ENCODE measurements at places on chromosomes 3 and 15.

GRCh38 chr3:1439395-1439794 is 346.6 kb downstream of the CNTN6 start:
- no peak for DNase-seq

DNA sequence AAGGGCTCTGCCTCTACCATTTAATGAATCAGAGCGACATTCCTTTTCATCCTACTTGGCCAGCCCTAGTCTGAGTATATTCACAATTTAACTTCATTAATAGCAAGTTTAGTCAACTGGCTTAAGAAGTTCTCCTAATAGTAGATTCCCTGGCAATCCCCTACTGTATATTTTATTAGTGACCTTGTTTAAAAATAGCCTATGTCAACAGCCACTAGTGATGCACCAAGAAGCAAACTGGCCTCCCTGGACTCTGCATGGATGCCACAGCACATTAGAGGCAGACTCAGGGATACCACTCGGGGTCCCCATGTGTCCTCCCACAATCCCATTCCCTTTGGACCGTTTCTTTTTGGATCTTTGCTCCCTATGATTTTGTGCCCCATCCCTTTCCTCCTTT is 83.6 kb downstream of the THSD4 start:
- DNase-seq = no peak

GRCh38 chr15:36344887-36345286 is 234.5 kb upstream of the CDIN1 start:
- no peak for DNase-seq

DNA sequence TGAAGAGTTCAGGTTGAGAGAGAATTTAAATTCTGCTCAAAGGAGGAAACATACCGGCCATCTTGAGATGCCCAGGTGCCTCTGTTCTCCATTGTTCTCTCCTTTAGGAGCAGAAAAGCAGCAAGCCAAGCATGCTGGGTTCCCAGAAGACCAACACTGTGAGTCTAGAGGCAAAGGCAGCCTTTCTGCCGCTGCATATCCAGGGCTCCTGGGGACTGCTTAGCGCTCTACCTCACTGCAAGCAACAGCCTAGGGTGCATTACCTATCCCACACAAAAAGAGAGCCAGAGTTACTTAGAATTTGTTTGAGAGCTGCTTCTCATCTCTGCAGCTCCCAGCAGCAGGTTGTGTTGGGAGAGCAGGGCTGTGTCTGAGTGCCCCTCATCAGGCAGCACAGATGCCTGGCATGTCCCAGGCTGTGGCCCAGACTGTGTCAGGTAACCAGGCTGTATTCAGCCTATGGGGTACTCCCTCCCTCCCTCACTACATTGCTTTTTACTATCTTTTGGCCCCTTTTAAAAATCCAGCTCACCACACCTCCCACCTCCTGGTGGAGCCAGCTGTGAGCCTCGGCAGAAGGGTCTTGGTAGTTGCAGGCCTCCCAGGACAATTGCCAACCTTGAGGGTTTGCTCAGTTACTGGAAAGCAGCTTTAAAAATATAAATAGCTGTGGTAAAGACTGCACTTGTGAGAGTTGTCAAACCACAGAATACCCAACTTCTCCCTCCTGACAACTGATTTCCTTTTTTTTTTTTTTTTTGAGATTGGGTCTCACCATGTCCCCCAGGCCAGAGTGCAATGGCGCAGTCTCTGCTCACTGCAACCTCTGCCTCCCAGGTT is 30.2 kb downstream of the BCL2L10 start:
- DNase-seq = peak; percentile 30

DNA sequence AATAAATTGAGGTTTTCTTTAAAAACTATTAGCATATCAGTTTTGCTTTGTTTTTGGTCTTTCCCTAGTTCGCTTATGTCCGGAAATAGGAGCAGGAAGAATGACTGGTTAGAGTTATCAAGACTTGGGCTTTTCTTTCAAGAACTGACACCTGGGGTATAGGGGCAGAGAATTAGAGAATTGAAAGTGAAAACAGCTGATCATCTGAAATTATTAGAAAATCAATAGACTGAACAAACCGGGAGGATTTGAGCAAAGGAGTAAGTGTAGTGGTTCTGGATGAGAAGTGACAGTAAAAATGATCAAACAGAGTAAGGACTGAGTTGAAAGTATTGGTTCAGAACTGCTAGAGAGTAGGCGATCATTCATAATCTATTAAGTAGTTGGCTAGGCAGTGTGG is 6.0 kb downstream of the MINDY2 start:
- DNase-seq = peak; percentile 21

DNA sequence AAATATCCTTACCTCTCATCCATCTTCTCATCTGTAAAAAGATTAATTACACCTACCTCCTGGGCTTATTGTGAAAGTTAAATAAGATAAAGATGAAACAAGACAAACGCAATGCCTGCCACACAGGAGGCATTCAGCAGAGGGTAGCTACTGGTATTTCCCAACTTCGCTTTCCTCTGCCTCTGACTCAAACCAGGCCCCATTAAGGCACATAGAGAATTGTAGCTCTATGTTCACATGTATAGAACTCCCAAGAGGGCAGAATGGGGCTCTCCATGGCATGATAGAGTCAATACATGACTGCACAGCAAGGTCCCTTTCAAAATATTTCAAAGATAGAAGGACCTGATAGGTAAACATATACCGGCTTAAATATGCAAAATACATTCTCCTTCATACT is 1.4 kb downstream of the LYSMD2 start:
- peak; percentile 37 for DNase-seq

DNA sequence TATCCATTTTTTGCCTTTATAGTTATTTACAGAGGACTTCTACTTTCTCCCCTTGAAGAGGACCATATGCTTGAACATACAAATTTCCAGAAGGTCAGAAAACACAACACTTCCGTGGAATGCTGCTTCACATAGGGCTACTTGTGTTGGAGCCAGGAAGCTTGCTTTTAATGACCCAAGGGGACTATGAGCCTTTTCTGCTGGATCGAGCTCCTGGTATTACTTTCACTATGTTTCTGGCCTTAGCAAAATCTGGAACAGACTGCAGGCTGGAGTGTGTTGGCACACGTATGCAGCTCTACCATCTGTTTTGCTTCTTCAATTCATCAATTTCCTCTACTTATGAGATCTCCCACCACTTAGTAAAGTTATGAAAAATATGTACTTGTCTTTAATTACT is 69.3 kb upstream of the CBLB start:
- no peak for DNase-seq

DNA sequence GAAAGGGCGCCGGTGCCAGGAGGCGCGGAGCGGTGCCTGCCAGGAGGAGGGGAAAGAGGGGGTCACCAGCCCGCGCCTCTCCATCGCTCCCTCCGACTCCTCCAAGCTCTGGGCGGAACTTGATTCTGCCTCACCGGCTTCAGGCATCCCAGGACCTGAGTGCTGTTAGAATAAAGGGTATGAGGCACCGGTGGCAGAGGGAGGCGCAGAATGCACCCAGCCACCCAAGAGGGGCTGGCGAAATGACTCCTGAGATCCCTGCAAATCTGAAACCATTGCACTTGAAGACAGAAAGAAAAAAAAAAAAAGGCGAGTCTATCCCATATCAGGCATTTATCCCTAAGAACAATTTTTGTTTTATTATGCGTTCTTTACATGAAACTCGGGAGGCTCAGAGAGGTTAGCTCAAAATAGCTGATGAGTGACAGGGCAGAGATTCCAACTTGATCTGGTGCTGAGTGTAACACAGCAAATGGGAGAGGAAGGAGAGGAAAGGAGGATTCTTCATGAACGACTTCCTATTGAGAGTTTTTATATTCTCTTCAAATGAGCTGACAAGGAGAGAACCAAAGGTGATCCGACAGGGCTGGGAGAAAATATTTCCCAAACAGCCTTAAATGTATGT is 157.0 kb upstream of the FRMD4B start:
- DNase-seq = no peak

DNA sequence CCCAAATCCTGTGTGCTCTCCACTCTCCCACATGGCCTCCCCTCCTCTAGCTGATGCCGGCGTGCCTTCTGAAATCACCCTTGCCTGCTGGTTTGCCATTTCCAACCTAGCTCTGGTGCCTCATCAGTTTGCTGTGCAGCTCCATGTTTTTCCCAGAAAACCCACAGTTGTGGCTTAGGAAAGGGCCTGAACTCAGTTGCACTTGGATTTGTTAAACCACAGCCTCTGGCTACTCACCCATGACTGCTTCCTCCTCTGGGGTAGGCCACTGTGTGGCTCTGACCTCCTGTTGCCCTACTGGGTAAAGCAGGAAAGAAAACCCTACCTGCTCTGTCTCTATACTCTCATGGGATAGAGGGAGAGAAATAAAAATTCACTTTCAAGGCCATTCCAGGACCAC is 97.3 kb downstream of the DAPK2 start:
- DNase-seq = no peak

DNA sequence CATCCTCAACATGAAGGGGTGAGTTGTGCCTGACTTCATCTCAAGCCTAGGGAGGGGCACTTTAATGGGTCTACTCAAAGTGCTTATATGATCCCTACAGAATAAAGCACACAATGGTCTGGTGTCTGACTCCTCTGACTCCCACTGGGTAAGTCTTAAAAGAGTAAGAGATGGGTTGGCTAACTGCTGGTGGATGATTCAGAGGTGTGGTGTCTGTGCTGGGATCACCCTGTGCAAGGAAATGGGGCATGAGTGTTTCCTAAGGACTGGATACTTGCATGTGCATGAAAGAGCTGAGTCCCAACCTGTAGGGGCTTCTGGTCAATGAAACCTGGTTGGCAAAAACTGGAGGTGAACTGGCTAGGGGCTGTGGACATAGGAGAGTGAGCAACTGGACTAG is 158.8 kb downstream of the IL20RB start:
- no peak for DNase-seq

DNA sequence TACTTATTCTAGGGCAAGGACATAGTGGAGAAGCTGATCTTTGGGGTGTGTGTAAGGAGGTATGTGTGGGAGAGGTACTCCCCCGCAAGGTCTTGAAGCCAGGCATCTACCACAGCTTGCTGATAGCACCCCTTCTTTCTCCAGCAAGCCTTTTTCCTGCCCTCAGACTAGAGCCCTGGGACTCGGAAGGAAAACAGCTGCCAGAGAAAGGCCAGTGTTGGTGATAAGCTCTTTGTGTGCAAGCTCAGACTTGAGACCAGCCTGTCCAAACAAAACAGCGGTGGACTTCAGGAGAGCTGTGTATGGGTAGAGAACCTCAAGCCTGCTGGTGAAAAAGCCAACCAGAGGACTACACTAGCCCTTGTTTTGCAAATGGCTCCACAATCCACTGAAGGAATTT is 1028.6 kb downstream of the MCTP2 start:
- DNase-seq = no peak

GRCh38 chr3:51559411-51559888 is 20.9 kb downstream of the RAD54L2 start:
- no peak for DNase-seq

DNA sequence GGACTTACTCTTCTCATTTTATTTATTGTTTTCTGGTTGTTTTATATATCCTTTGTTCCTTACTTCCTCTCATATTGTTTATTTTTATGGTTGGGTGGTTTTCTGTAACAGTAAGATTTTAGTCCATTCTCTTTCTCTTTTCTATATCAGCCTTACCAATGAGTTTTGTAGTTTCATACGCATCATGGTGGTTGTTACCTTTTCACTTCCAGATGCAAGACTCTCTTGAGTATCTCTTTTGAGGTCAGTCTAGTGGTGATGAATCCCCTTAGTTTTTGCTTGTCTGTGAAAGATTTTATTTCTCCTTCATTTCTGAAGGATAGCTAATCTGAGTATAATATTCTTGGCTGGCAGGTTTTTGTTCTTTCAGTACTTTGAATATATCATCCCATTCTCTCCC is 57.1 kb upstream of the MFGE8 start:
- no peak for DNase-seq

- DNase-seq = no peak
Observed at GRCh38 chr3:177041021-177041729, 156.1 kb downstream of the TBL1XR1 start.

- no peak for DNase-seq
Observed at GRCh38 chr15:69359722-69360121, 54.4 kb upstream of the KIF23 start.

DNA sequence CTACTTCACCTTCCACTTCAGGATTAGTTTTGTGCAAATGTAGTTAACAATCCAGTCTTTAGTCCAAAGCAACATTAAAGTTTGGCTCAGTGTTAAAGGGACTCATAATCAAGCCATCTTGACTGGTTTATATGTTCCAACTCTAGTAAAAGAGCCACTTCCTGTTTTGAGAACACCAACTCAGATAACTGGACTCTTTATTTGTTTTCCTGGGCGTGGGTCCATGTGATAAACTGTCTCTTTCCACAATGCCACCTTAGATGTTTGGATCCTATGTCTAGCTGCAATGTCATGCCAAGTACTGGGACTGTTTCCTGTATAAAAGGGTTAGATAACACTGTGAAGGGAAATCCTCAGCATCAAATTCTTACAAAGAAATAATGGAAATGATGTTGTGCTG is 545.0 kb downstream of the PYDC2 start:
- no peak for DNase-seq

DNA sequence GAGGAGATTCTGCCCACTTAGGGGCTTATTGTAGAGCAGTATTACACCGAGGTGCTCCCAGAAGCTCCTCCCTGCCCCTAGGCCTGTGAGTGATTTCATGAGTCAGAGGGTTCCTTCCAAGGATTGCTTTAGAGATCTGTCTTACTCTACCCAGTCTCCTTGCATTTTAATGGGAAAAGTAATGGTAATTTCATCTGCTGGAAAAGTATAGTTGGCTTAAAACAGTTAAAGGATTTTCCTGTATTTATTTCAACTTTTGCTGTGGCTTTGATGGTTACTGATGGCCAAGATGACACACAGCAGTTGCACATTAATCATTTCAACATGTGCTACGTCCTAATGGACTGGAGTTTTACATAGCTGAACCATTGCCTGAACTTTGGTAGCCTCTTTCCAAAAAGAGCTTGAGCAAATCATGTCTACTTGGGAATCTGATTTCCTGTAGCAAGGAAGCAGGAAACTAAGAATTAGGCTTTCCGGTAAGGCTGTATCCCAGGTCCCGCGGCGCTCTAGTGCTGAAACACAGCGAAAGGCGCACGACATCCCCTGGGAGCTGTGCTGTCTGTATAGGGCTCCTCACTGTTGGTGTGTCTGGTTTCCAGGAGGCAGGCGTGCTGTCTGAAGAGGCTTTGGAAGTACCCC is 9.2 kb upstream of the PGPEP1L start:
- DNase-seq = no peak

DNA sequence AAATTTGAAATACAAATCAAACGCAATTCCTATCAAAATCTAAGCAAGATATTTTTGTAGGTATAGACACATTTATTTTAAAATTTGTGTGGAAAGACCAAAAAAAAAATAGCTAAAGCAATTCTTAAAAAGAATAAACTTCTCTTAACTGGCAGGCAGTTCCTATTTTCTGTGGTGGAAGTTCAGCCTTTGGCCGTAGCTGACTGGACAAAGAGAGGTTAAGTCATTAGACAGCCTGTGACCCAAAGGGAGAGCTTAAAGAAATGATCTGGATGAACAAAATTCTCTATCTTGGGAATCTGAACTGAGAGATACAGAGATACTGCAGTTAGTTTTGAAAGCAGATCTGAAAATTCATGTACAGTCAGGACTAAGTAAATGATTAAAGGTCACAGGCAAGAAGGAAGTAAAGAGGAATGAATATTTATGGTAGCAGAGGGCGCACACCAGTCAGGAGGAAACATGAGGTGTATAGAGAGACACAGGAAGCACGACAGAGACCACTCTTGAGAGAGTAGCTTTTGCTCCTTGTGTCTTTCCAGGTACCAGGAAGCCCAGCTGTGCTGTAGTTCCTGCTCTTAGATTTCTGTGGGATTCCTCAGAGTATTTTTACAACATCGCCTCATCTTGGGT is 57.5 kb downstream of the TPRG1 start:
- DNase-seq = no peak

Measured in B cell (primary cell).